ENCODE measurements at places on chromosomes 16 and 17. TPM values are rescaled to one million over a fixed set of nuclear protein-coding genes. Genes with fewer than 3 reads are reported as not detected.

The SLFN14 gene
- not detected for total RNA-seq

DNA sequence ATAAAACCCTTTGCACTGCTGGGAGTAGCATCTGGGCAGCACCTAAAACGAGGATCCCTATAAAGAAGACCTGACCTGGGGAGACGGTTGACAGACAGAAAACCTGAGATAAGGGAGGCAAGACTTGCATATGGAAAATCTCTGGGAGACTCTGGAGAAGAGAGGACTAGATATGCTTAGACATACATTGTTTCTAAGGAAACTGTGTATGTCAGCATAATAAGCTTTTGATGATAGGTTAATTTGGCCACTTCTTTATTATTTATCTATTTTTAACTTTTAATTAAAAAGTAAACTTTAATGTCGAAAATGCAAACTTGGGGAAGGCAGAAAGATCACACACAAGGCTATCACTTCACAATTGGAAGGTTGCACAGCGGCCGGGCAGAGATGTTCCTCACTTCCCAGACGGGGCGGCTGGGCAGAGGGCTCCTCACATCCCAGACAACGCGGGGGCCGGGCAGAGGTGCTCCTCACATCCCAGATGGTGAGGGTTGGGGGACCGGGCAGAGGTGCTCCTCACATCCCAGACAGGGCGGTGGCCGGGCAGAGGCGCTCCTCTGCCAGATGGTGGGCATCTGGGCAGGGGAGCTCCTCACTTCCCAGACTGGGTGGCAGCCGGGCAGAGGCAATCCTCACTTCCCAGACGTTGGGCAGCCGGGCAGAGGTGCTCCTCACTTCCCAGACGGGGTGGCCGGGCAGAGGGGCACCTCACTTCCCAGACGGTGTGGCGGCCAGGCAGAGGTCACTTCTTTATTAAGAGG is 64.3 kb upstream of the HS3ST3A1 start:
- no peaks in the 10 kb centered on the region for H3K4me1 ChIP-seq
- no peaks in the 10 kb centered on the region for H3K36me3 ChIP-seq
- H3K4me3 ChIP-seq = no peak overlapping the region
- no peak overlapping the region for H3K27ac ChIP-seq

The KCNJ16 gene
- total RNA-seq = 16.6 TPM

GRCh38 chr16:87780385-87780989 is 14.7 kb upstream of the KLHDC4 start:
- no peak for DNase-seq
- H3K4me1 ChIP-seq = peaks cover 11% of the 10 kb centered on the region

The NPIPB4 gene
- total RNA-seq = 177 TPM

DNA sequence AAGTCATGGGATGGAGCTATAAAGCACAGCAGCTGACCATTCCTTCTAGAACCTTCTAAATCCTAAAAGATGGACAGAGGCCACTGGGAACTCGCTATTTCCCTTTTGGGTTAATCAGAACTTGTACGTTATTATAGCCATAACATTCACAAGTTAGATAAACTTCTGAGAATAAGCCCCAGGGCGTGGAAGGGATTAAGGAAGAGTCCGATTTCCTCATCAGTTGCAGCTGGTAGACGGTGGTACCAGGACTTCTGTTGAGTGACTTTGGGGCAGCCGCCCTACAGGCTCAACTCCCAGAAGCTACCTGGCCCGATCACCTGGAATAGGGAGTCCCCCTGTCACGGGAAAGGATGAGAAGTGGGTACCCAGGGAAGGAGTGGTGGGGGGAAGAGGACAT is 370.1 kb upstream of the ZFHX3 start:
- H3K27me3 ChIP-seq = peaks cover 58% of the 10 kb centered on the region
- H3K27ac ChIP-seq = no peak overlapping the region

DNA sequence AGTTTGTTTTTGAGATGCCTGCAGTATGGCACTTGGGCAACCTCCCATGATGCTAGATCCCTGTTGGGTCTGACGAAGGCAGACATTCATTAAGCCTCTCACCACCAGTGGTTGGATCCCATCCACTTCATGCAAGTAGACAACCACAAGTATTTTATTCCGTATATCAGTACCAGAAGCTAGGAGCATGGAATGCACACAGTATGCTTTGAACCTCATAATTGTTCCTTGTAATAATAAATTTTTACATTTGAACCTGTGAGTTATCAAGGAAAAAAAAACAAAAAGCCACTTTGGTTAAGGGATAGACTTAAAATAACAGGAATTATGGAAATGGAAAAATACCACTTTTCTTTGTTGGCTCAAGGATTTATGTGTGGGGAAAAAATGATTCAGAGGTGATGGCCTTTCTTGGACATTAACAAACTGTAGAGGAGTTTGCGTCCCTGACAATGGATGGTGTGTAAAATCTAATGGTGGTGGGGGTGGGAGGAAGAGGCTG is 107.1 kb upstream of the KCNJ16 start:
- no peaks in the 10 kb centered on the region for H3K27me3 ChIP-seq
- H3K4me3 ChIP-seq = no peak overlapping the region
- peaks cover 2% of the 10 kb centered on the region for H3K4me1 ChIP-seq
- H3K36me3 ChIP-seq = no peaks in the 10 kb centered on the region
- H3K27ac ChIP-seq = no peak overlapping the region
- no peak for DNase-seq

- peaks cover 11% of the 10 kb centered on the region for H3K4me1 ChIP-seq
Measured at GRCh38 chr17:6239241-6239798, 169.1 kb downstream of the WSCD1 start.

DNA sequence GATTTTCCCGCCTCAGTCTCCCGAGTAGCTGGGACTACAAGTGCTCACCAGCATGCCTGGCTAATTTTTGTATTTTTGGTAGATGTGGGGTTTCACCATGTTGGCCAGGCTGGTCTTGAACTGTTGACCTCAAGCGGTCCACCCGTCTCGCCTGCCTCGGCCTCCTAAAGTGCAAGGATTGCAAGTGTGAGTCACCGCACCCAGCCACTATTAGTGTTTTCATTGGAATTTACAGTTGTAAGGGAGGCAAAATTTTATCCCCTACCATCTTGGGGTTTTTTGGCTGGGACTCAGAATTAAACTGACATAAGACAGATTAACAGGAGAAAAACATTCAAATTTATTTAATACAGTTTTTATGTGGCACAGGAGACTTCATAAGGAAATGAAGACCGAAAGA is 12.3 kb upstream of the MYCBPAP start:
- H3K36me3 ChIP-seq = no peaks in the 10 kb centered on the region
- H3K4me1 ChIP-seq = peaks cover 2% of the 10 kb centered on the region
- H3K27me3 ChIP-seq = no peaks in the 10 kb centered on the region
- DNase-seq = no peak
- no peak overlapping the region for H3K27ac ChIP-seq

DNA sequence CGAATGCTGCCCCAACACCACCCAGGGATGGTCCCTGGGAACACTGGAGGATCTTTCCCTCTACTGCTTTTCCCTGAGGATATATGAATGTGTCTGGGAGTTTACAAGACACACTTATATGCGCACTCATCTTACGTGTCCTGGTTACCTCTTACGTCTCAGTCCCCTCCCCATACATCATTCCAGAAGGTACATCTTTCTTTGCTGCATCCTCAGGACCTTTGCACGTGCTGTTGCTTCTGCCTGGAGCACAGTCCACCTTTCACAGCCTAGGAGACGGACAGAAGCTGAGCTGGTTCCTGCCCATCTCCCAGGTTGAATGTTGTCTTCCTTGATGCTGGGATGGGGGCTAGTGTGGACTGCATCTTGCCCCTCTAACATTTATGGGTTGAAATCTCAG is 153.0 kb upstream of the FOXF1 start:
- no peaks in the 10 kb centered on the region for H3K36me3 ChIP-seq
- H3K4me3 ChIP-seq = no peak overlapping the region
- H3K27ac ChIP-seq = no peak overlapping the region
- DNase-seq = no peak
- H3K4me1 ChIP-seq = no peaks in the 10 kb centered on the region

The VPS9D1 gene
- total RNA-seq = 17.4 TPM

DNA sequence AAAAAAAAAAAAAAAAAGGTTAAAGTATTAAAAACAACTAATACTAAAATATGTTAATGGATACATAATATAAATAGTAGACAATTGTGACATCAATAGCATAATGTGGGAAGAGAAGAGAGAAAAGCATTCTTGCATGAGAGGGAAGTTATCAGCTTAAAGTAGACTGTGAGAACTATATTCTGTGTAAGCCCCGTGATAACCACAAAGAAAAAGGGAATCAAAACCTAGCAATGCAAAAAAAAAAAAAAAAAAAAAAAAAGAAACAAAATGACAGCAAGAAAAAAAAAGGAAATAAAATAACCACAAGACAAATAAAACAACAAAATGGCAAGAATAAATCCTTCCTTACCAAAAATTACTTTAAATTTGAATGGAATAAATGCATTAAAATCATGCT is 39.8 kb upstream of the MYLK3 start:
- H3K36me3 ChIP-seq = peaks cover 11% of the 10 kb centered on the region
- no peak for DNase-seq
- H3K27ac ChIP-seq = no peak overlapping the region

DNA sequence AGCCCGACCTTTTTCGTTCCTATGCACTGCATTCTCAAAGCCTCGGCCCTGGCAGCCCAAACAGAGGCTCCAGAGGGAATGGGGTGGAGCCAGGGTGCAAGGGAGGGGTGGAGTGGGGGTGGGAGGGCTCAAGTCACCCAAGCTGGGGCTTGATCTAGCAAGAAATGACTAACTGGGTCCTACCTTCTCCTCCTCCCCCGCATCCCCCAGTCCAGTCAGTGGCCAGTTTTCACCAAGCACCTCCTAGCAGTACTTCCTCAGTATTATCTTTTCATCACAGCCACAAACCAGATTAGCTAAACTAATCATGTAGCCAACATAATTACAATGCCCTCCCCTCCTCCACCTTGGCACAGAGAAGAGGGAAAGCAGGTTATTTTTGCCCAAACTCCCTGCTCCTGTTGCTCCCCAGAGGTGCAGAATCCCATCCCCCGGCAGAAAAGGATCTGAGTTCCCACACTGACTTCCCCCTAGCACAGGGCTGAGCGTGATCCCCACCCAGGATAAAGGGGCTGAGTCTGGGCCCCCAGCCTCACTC is 2.2 kb downstream of the JUP start:
- peaks cover 34% of the 10 kb centered on the region for H3K4me1 ChIP-seq
- H3K36me3 ChIP-seq = peaks cover 4% of the 10 kb centered on the region
- peak overlapping the region; percentile 97 for H3K27ac ChIP-seq
- no peaks in the 10 kb centered on the region for H3K27me3 ChIP-seq
- peak overlapping the region; percentile 81 for H3K4me3 ChIP-seq

DNA sequence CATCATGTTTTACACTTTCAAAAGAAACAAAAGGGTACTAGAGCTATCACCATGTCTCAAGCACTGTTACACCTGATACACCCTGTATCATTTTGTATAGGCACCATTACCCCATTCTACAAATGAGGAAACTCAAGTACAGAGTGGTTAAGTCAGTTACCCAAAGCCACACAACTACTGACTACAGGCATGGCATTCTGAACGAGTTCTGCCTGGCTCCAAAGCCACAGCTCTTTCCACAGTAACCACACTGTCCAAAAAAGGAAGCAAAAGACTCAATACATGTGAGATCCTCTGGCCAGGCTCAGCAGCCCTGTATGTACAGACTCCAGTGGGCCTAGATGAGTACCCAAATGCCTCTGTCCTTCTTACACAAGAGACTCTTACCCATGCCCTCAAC is 4.7 kb downstream of the DYNC1LI2 start:
- peaks cover 26% of the 10 kb centered on the region for H3K4me1 ChIP-seq
- H3K27ac ChIP-seq = no peak overlapping the region
- H3K36me3 ChIP-seq = peaks cover 14% of the 10 kb centered on the region
- no peak for DNase-seq
- no peak overlapping the region for H3K4me3 ChIP-seq

GRCh38 chr16:85992359-85992758 is 93.4 kb downstream of the IRF8 start:
- H3K4me3 ChIP-seq = no peak overlapping the region
- DNase-seq = no peak
- H3K36me3 ChIP-seq = no peaks in the 10 kb centered on the region
- H3K4me1 ChIP-seq = no peaks in the 10 kb centered on the region
- H3K27me3 ChIP-seq = peaks cover 50% of the 10 kb centered on the region

GRCh38 chr17:42167807-42168206 is 13.0 kb upstream of the RAB5C start:
- H3K36me3 ChIP-seq = no peaks in the 10 kb centered on the region
- peaks cover 23% of the 10 kb centered on the region for H3K27me3 ChIP-seq
- H3K4me1 ChIP-seq = no peaks in the 10 kb centered on the region
- H3K4me3 ChIP-seq = no peak overlapping the region

The PRR35 gene
- total RNA-seq = not detected

The TNFRSF13B gene
- total RNA-seq = not detected

The PRSS8 gene
- total RNA-seq = 107 TPM

The C17orf67 gene
- total RNA-seq = 1.1 TPM
